ENCODE measurements at places on chromosomes 4 and X.

GRCh38 chr4:112765317-112765974 lies 128.5 kb downstream of the LARP7 start:
- DNase-seq = no peak

- DNase-seq = no peak
Measured at GRCh38 chr4:23866450-23867075, 23.3 kb downstream of the PPARGC1A start.

DNA sequence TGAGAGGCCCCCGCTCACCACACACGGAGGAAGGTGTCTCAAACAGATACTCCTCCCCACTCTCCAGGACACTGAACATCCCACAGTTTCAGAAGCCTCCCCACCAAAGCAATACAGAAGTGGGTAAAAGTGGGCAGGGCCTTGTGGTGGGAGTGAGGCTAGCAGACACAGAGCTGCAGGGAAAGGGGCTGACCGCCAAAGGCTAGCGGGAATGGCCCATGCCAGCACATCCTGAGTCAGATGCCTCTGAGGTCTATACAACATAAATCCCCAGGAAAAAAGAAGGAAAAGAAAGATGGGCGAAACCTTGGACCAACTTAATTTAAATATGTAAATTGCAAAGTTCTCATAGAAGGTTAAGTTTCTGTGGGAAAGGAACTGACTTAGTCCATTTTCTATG lies 21.9 kb upstream of the ARHGAP10 start:
- no peak for DNase-seq

- DNase-seq = no peak
Measured at GRCh38 chr4:180828455-180829018, 1414.7 kb upstream of the TENM3 start.

GRCh38 chr4:107857741-107858140 lies 33.0 kb downstream of the SGMS2 start:
- DNase-seq = no peak

Data from vagina (tissue), 2 donors.